Prostate gland (tissue), 2 donors: ENCODE measurements at places on chromosomes 7 and 10. TPM values are rescaled to one million over a fixed set of nuclear protein-coding genes. Genes with fewer than 3 reads are reported as not detected.
A peak's percentile ranks its signal among the peaks of the same experiment; 100 is the strongest.

- DNase-seq: no peak
These were observed 79.7 kb downstream of the FOXL3 start for GRCh38 chr7:369476-370258.

GRCh38 chr10:116984202-116984990 is 20.6 kb downstream of the SHTN1 start:
- DNase-seq: no peak

The MRPL32 gene
- total RNA-seq: 65.7 TPM

DNA sequence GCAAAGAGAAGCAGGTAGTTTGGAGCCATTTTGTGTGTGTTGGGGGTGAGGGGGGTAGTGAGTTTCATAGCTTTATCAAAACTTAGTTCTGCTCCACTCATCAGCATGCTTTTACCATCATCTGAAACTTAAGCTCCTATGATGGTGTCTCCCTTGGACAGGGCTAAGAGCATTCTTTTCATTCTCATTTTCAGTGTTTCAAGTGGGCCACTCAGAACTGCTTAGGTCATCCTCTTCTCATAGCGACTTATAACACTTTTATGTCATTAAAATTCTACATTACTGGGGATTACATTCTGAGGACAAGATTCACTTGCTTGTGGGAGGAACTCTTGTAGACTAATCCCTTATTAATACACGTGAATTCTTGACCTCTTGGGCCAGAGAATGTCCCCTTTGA is 649.4 kb downstream of the SUGCT start:
- no peak for DNase-seq

DNA sequence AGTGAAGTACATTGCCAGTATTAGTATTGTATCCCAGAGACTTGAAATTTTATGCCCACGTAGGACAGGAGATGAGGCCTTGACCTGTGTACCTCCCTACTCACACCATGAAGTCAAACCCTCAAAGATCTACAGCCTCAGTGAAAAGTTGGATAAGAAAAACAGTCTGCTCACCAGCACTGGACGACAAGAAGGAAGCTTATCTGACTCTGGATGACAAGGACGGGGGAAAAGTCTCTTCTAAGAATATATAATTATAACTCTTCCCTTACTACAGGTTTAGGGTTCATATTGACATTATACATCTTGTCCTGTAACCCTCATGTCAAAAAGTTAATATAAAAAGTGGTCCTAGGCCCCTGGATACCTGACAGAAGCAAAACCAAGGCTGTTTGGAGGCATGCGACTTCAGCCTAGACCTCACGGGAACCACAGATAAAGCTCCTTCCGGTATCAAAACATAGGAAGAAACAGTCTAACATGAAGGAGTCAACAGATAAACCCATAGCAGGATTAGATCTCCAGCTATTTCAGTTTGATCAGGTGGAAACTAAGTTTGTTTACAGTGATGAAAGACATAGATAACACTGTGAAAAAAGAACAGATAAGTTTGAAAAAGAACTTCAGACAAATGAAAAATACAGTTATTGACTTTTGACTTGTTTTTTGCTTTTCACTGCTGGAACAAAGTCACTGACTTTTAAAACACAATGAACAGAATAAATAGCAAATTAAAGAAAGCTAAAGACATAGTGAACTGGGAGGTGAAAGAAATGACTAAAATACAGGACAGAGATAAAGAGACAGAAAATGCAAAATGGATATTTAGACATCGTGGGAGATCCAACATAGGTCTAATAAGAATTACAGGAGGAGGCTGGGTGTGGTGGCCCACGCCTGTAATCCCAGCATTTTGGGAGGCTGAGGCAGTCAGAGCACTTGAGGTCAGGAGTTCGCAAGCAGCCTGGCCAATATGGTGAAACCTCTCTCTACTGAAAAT is 145.9 kb downstream of the PHTF2 start:
- no peak for DNase-seq

The GALNT17 gene
- 58.1 TPM for total RNA-seq

- DNase-seq: no peak
These were observed 43.5 kb upstream of the ZRANB1 start for GRCh38 chr10:124898471-124898870.

DNA sequence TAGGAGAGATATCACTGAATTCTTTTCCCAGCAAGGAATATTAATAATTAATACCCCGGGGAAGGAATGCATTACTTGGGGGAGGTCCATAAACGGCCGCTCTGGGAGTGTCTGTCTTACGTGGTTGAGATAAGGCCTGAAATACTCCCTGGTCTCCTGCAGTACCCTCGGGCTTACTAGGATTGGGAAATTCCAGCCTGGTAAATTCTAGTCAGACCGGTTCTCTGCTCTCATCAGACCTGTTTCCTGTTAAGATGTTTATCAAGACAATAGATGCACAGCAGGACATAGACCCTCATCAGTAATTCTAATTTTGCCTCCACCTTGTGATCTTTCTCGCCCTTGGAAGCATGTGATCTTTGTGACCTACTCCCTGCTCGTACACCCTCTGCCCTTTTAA is 162.8 kb upstream of the KCND2 start:
- no peak for DNase-seq

The GPRIN2 gene
- 16.9 TPM for total RNA-seq

- DNase-seq: no peak
These were observed 43.0 kb downstream of the SRPK2 start for GRCh38 chr7:105345725-105346124.

DNA sequence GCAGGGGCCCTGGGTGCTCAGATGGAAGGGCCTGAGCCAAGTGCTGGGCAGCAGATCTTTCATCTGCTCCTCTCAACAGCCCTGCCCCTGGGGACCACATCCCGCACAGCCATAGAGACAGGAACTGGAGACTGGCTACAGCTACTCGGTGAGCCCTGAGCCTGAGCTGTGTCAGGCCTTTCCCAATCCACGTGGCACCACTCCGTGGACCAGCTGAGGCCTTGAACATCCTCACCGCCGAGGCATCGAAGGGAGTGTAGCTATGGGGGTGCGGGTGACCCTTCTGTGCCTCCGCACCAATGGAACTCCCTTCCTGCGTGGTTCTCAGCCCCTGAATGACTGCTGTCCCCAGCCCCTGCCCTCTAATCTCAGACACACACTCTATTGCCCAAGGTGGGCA is 362.7 kb upstream of the SHH start:
- no peak for DNase-seq

The ZNF775 gene
- 14.4 TPM for total RNA-seq

DNA sequence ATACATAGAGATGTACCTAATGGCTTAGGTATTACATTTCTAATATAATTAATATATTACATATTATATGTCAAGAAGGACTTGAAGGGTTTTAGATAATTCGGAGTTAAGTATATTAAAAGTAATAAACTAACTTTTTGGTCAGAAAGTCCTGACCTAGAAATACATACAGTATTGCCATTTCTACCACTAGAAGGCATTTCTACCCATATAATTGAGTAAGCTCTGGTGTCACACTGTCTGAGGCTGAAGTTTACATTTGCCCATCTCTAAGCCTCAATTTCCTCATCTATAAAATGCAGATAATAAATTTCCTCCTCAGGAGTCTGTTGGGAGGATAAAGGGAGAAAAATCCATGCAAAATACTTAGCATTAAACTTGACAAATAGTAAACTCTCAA is 7.1 kb downstream of the FKBP14 start:
- no peak for DNase-seq

DNA sequence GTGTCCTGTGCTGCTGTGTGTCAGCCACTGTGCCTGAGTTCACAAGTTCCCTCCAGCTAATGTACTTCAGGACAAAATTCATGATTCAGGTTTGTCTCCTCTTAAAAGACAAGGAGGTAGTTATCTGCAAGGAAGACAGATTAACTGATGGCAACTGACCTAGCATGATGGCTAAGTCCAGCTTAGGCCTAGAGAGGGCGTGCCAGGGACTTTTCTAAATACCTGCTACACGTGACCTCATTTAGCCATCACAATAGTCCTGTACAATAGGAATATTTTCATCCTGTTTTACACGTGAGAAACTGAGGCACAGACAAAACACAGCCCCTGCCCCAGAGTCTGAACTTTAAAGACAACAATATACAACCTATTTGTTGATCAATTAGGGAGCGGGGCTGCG is 275.7 kb downstream of the XPNPEP1 start:
- DNase-seq: no peak

DNA sequence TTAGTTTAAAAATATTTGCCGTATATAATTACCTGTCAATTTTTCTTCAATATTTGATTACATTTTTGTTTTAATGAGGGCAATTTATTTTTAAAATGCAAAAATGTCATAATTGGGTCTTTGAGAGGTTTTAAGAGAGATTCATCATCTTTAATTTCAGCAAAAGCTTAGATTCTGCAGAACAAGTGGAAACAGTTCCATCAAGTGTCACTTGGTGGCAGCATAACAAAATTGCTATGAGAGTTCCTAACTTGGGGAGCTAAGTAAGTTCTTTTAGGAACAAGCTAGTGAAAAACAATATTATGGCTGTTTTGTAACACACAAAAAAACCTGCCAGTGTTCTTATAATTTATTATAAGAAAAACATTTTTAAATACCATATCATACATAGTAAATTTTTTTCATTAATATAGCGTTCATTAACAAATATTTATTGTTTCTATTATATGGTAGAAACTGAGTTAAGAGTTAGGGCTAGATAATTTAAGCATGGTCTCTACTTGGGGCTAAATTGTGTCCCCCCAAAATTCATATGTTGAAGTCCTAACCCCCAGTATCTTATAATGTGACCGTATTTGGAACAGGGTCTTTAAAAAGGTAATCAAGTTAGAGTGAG is 155.2 kb downstream of the MAGI2 start:
- DNase-seq: no peak

DNA sequence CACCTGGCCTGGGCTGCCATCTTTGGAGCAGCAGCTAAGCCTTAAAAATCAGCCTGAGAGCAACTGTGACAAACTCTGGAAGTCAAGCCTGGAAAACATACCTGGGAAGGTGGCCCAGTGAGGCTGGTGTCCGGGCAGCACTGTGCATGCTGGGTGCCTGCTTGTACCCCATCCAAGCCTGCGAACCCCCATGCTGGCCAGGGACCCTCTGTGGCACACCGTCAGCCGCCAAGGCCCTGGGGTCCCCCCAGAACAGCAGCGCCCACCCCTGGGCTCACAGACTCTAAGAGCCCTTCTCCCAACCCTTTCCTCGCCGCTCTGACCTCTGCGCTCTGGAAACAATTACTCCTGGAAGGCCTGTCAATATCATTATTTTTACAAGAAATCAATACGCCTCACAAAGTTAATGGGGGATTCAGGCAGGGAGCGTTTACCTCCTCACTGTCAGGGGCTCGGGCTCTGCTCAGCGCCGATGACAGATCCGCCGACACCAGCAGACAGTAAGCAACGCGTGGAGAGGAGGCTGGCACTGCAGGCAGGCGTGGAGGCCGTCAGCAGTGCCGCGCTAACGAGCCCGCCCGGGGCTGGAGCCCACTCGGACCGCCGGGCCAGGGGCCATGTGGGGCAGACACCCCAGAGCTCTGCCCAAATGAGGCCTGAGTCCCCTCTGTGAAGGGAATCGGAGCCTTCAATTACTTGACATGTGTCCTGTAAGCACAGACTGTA is 54.4 kb downstream of the EBF3 start:
- DNase-seq: no peak

The PDE6C gene
- not detected for total RNA-seq

- no peak for DNase-seq
These were observed 263.6 kb upstream of the AUTS2 start for GRCh38 chr7:69334701-69335100.

The HSPA12A gene
- 5.7 TPM for total RNA-seq

- DNase-seq: no peak
These were observed 61.7 kb upstream of the PPIF start for GRCh38 chr10:79285315-79286197.

DNA sequence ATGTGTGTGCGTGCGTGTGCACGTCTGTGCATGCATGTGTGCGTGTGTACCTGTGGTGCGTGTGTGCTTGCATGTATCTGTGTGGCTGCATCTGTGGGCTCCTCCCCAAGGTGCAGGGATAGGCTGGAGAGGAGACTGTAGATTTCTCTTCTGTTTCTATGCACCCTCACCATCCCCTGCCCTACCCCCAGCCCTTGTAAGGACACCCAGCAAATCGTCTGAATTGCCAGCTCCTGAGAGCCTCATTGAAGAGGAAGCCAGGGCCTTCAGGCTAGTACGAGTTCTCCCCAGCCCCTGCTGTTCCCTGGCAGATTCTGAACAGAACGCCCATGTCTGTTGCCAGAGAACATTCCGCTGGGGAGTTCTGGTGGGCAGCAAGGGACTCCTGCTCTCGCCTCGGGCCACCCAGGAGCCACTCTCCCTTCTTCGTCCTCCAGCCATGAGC is 17.0 kb upstream of the TRIM8 start:
- DNase-seq: no peak

GRCh38 chr7:1532456-1533254 is 2.2 kb downstream of the MAFK start:
- DNase-seq: peak; percentile 96

GRCh38 chr10:121444520-121445165 is 153.6 kb downstream of the FGFR2 start:
- DNase-seq: no peak

DNA sequence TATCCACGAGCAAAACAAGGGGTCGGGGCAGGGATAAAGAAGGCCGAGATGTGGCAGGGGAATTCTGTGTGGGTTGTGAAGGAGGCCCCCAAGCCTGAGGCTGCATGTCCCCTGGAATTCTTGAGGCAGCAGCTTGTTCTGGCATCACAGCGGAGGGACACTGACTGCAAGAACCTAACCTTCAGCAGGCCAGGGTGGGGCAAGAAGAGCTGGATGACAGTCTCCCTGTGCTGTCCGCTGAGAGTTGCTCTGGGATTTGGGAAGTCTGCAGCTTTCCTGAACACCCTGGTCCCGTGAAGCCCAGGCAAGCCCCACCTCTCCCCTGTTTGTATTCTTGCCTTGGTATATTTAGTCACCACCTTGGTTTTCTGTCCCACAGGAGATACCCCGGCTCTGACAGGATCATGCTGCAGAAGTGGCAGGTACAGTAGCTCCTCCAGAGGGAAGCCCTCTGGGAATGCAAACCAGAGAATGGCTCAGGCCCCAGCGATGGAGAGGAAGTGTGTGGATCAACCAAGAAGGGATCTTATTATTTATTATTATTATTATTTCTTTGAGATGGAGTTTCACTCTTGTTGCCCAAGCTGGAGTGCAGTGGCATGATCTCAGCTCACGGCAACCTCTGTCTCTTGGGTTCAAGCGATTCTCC is 1.9 kb upstream of the LRRC18 start:
- no peak for DNase-seq

GRCh38 chr7:21918216-21918615 is 27.5 kb downstream of the CDCA7L start:
- DNase-seq: no peak

DNA sequence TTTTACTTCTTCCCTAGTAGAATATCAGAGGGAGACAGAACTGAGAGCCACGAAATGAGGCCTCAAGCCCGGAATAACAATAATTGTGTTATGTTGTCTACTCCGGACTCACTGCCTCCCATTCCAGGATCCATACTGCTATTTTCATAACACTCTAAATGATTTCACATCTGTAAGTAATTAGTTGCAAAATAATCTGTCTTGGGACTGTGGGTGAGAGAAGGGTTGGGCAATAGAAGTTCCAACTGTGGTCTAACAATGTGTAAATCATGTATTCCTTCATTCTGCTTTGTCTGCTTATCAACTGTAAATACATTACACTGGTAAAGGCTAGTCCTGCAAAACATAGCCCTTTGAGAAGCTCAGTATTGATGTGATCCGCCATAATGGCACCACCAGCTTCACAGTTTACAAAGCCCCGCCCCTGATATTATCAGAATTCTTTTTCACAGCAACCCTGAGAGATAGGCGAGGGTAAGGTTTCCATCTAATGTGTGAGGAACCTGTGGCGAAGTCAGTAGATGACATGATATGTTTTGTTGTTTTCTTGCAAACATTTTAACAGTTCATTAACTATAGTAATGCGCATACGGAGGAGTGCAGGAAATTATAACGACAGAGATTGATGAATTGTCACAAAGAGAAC is 265.7 kb upstream of the BMPER start:
- DNase-seq: no peak

The UNCX gene
- not detected for total RNA-seq
